Kidney (tissue), 22 donors: ENCODE measurements at places on chromosomes 16 and 17. TPM values are rescaled to one million over a fixed set of nuclear protein-coding genes. Genes with fewer than 3 reads are reported as not detected.

CA10 gene
- 3.7 TPM for total RNA-seq

ZNF213 gene
- total RNA-seq: 12.5 TPM

ADGRG3 gene
- total RNA-seq: 1.8 TPM

MYCBPAP gene
- 0.72 TPM for total RNA-seq

DOC2A gene
- total RNA-seq: 1.9 TPM

RNPS1 gene
- total RNA-seq: 134 TPM

DECR2 gene
- total RNA-seq: 23.8 TPM

NXPH3 gene
- total RNA-seq: 0.98 TPM

KCNAB3 gene
- total RNA-seq: 3.9 TPM

CD300H gene
- 2.0 TPM for total RNA-seq

ASPA gene
- 5.1 TPM for total RNA-seq

RNF167 gene
- total RNA-seq: 95.0 TPM

PPY gene
- total RNA-seq: not detected

GABARAP gene
- total RNA-seq: 477 TPM

GCGR gene
- total RNA-seq: 9.3 TPM

C1QTNF1 gene
- total RNA-seq: 65.2 TPM

LAT gene
- total RNA-seq: 12.5 TPM

TLCD2 gene
- total RNA-seq: 6.2 TPM

TBC1D3G gene
- not detected for total RNA-seq

SECTM1 gene
- 87.5 TPM for total RNA-seq

TBX4 gene
- not detected for total RNA-seq

LGALS9B gene
- not detected for total RNA-seq

CIBAR2 gene
- total RNA-seq: 1.6 TPM

SMURF2 gene
- 27.9 TPM for total RNA-seq

ADORA2B gene
- total RNA-seq: 0.60 TPM

JUP gene
- 223 TPM for total RNA-seq

P4HB gene
- total RNA-seq: 482 TPM

PCGF2 gene
- 62.2 TPM for total RNA-seq

GALR2 gene
- total RNA-seq: not detected

CRYBA1 gene
- total RNA-seq: not detected

NAA38 gene
- total RNA-seq: 69.6 TPM

NOD2 gene
- 3.6 TPM for total RNA-seq

MYH8 gene
- total RNA-seq: 0.28 TPM

CLTC gene
- total RNA-seq: 259 TPM

CBLN1 gene
- total RNA-seq: 0.25 TPM

CHP2 gene
- total RNA-seq: not detected

ACAP1 gene
- 26.0 TPM for total RNA-seq

PARD6A gene
- 6.1 TPM for total RNA-seq

CDRT4 gene
- total RNA-seq: 8.0 TPM

XYLT2 gene
- 30.0 TPM for total RNA-seq

FAAP100 gene
- total RNA-seq: 28.6 TPM

DCTN5 gene
- 60.5 TPM for total RNA-seq

NPIPB4 gene
- total RNA-seq: 188 TPM

KIF19 gene
- total RNA-seq: 0.85 TPM

DNAH9 gene
- total RNA-seq: 6.9 TPM

YBX2 gene
- total RNA-seq: 1.3 TPM

TNFRSF17 gene
- total RNA-seq: 3.0 TPM

TOP2A gene
- total RNA-seq: 2.7 TPM

CCT6B gene
- 2.5 TPM for total RNA-seq

TBX21 gene
- total RNA-seq: 1.9 TPM

SPECC1 gene
- 29.1 TPM for total RNA-seq

CCDC102A gene
- total RNA-seq: 11.9 TPM

ICAM2 gene
- total RNA-seq: 38.8 TPM

SLC12A3 gene
- total RNA-seq: 5.4 TPM

KRTAP3-1 gene
- not detected for total RNA-seq

STAC2 gene
- total RNA-seq: 15.3 TPM
